Endothelial cell (in vitro differentiated cells): ENCODE measurements at places on chromosomes 11 and 22.
A peak's percentile ranks its signal among the peaks of the same experiment; 100 is the strongest.

GRCh38 chr11:111949519-111950426, 12.6 kb downstream of the DIXDC1 start:
- DNase-seq, result no peak

GRCh38 chr11:134835561-134835960, 423.5 kb upstream of the B3GAT1 start:
- no peak for DNase-seq

DNA sequence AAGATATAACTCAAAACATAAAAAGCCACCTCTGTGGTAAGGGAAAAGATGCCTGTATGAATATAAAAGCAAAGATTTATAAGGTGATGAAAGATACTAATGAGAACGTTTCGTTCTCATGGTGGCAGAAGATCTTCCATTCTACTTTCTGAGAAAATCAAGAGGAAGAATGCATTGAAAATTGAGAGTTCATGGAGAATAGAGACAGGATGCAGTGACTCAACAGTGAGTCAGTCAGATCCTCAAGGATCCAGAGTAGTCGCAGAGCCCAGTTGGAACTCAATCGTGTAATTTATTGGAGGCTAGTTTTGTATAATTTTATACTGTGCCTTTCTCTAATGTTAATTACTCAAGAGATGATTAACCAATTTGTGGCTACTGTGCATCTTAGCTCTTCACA, 73.3 kb downstream of the ENTHD1 start:
- no peak for DNase-seq

GRCh38 chr11:117823294-117823945, 1.1 kb downstream of the FXYD2 start:
- DNase-seq, result no peak

- no peak for DNase-seq
These were observed 38.2 kb upstream of the PAK1 start for GRCh38 chr11:77512092-77512491.

DNA sequence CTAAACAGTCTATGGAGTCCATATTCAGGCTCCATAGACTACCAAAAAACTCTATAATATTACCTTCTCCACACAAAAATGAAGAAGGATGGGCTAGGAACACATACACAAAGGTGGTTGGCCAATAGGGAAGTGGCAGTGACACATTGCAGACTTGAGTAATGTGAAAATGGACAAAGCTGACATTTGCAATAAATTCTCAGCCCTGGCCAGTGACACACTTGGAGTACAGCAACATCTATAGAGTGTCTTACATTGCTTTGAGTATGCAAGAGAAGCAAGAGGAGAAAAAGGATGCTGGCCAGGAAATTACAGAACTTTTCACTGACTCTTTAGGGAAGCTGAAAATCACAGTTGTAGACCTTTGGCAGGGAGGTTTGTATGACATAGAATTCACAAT, 7.3 kb upstream of the OR52W1 start:
- no peak for DNase-seq

DNA sequence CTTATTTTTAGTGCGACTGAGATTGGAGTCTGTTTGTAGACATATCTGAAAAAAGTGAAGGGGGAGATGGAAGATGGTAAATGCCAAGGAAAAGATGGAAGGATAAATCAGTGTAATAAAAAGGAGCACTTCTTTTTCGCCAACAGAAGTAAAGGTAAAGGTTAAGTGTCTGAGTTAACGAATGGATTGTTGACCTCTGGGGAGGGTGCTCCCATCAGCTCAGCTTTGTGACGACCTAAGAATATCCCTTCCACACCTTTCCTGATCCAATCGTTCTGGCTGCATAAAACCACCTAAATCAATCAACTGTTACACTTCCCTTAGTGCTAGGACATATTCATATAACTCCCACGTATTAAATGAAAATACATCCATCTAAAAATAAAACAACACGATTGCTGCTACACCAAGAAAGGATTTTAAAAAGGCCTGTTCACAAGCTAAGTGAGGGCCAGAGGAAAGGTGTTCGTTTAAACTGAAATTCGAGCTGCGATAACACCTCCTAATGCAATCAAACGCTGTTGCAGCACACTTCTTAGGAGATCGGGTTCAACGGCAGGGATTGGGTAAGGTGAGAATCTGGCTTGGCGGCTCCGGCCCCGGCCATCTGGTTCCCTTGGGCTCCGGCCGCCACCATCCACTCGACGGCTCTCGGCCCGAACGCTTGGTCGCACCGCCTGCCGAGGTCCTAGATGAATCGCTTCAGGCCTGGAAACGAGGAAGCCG, 658 bp downstream of the C11orf71 start:
- peak; percentile 53 for DNase-seq

GRCh38 chr22:38653741-38654140, 2.5 kb downstream of the FAM227A start:
- no peak for DNase-seq

DNA sequence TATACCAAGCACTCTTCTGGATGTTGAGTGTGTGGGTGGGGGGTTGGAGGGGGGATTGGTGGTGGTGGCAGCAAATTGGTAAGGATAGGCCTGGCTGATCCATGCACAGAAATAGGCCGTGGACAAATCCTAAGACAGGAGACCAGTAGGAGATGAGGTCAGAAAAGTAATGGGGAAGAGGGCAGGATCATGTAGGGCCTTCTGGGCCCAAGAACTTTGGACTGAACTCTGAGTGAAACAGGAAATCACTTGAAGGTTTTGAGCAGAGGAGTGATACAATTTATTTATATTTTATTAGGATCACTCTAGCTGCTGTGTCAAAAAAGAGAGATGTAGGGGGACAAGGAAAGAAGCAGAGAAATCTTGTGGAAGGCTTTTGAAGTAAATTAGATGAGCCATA, 28.7 kb downstream of the TSG101 start:
- no peak for DNase-seq

GRCh38 chr22:28896611-28897010, 13.2 kb downstream of the ZNRF3 start:
- DNase-seq, result no peak

DNA sequence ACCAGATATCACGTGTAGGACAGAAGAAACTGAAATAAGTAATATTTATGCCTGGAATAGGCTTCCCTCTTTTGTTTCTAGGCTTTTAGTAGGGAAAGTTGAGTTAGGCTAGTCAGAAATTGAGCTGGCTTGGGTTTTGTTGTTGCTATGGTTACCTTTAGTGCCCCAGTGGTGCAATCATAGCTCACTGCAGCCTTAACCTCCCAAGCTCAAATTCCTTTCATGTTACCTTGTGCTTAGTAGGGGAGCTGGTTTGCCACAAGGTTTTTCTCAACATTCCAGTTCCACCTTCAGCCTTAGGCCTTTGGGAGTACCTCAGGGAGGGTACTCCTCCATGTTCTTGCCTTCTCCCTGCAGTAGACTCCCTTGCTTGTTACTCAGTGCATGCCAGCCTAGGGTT, 69.1 kb upstream of the SUSD2 start:
- no peak for DNase-seq

GRCh38 chr11:60367009-60367408, 11.3 kb upstream of the MS4A7 start:
- no peak for DNase-seq

DNA sequence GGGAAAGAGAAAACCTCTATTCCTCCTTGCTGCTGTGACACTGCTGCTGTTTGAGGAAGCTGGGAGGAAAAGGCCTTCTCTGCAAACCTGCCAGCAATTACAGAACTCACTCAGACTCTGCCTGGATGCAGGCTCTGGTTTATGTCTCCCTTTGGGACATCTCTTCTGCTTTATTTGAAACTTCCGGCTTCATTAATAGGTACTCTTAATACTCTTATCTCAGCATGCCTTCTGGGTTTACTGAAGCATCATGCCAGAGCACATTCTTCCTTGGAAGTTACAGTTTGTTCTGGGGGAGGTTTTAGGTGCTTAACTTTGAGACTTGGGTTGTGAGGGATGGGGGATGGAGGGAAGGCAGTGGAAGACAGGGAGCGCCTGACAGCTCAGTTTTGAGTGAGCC, 79.9 kb downstream of the NAV2 start:
- DNase-seq, result no peak

- DNase-seq, result no peak
These were observed 61.5 kb upstream of the INCENP start for GRCh38 chr11:62062223-62062861.

- no peak for DNase-seq
These were observed 78.8 kb downstream of the C11orf65 start for GRCh38 chr11:108388576-108388975.

DNA sequence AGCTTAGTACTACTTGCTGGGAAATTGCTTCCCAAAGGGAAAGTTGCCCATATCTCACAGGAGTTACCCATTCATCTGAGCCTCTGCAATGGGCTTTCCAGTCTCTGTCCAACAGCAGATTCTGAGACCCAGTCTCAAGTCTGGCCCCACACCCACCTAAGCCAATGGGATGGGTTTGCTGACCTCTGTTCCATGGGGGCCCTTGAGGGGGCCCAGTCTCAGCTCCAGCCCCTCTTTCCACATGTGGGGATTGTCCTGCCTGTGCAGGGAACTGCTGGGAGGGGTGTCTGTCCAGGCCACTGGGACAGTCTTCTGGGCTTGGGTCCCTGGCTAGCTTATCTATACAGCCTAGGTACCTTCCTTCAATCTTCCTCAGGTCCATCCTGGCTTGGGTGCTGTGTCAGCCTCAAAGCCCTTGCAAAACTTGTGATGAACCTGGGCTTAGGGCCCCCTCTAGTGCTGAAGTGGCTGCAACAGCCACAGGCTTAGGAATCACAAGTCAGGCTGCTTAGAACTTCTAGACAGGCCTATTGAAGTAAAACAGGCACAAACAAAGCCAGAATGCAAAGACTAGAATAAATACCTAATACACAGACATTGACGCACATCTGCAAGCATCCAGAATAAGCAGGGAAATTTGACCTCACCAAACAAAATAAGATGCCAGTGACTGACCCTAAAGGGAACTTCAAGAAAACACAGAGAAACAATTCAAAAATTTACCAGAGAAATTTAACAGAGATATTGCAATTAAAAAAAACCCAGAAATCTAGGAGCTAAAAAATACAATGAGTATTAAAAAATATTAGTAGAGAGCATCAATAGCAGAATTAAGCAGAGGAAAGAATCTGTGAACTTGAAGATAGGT, 11.7 kb upstream of the PATL1 start:
- DNase-seq, result peak; percentile 69

DNA sequence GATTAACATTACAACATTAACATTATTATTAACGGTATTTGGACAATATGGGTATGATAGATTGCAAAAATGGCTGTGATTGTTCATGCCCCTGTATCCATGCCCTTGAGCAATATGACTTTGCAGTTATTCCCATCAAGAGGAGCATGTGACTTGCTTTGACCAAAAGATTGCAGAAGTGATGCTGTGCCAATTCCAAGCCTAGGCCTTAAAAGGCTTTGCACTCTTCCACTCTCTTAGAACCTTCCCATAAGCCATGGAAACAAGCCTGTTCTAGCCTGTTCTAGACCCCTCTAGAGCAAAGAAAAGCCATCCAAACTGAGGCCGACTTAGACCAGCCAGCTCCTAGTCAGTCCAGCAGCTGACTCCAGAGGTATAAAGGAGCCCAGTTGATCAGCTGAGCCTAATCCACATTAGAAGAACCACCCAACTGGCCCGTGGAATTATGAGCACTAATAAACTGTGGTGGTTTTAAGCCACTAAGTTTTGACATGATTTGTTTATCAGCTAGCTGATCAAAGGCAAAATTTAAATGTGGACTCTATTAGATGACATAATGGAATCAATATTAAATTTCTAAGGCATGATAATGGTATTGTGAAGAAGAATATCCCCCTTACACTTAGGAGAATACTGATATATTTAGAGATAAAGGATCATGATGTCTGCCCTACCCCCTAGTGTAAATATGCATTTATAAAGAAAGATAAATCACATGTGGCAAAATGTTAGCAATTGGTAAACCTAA, 28.6 kb downstream of the RAB30 start:
- DNase-seq, result no peak

DNA sequence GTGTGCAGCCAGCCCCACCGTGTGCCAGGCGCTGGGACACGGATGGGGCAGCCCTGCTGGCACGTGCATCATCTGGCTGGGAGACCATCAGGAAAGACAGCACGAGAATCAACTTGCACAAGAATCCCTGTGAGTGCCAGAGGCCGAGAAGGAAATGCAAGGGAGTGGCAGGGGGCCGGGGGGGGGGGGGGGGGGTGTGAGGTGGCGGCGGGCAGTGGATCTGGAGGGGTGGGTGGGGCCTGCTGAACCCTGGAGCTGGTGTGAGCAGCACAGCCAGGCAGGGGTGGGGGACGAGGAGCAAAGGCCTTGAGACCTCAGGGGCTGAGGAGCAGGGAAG, 14.0 kb upstream of the FLRT1 start:
- no peak for DNase-seq

GRCh38 chr11:40246983-40247382, 1212.5 kb downstream of the LRRC4C start:
- no peak for DNase-seq

GRCh38 chr22:48885919-48886305, 941.8 kb downstream of the BRD1 start:
- DNase-seq, result no peak

DNA sequence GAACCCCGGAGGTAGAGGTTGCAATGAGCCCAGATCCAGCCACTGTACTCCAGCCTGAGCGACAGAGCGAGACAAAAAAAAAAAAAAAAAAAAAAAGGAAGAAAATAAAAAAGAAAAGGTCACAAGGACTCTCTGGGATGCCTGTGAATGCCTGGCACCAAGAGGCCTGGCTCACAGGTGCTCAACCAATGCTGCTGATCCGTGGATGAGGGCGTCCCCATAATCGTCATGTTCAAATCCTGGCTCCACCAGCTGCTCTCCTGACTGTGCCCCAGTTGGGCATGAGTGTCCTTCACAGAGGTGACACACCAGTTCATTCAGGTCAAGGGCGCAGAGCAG, 645 bp upstream of the GAS2L1 start:
- DNase-seq, result no peak

DNA sequence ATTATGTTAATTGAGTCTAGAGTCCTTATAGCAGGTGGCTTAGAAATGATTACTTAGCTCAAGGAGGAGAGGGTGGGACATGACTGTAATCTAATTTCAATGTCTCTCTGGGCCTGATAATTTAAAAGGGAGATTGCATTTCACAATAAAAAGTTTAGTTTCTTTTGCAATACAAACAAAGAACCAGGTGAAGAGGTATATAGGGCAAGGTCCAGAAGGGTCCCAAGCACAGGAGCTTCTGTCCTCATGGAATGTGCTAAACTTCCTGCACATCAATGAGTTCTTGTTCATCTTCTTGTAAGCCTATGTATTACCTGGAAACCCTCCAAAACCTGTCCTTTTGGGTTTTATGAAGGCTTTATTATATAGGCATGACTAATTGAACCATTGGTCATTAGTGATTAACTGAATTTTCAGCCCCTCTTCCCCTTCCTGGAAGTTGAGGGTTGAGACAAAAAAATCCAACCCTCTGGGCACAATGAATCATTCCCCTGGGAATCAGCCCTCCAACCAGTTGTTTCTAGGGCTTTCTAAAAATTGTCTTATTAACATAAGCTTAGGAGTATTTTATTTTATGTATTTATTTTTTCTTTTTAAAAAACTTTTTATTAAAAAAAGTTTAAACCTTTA, 37.6 kb downstream of the MS4A2 start:
- no peak for DNase-seq

GRCh38 chr11:134479206-134480135, 67.4 kb upstream of the B3GAT1 start:
- DNase-seq, result peak; percentile 32
